T-cell (primary cell): ENCODE measurements at places on chromosomes 1 and 21. TPM values are rescaled to one million over a fixed set of nuclear protein-coding genes. Genes with fewer than 3 reads are reported as not detected.

GRCh38 chr1:235642011-235642942, 7.3 kb downstream of the GNG4 start:
- DNase-seq, result peak; percentile 55

DNA sequence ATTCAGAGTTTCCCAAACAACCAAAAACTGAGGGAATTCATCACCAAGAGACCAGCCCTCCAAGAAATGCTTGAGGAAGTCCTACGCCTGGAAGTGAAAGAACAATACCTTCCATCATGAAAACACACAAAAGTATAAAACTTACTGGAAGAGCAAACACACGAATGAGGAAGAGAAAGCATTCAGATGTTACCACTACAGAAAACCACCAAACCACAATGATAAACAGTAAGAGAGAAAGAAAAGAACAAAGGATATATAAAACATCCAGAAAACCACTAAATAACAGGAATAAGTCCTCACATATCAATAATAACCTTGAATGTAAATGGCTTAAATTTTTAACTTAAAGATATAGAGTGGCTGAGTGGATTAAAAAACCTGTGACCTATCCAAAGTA, 58.5 kb upstream of the BCL10 start:
- no peak for DNase-seq

GRCh38 chr1:67393240-67393639, 37.0 kb downstream of the SERBP1 start:
- DNase-seq, result no peak

GRCh38 chr1:219152751-219153150, 20.9 kb upstream of the LYPLAL1 start:
- DNase-seq, result no peak

DNA sequence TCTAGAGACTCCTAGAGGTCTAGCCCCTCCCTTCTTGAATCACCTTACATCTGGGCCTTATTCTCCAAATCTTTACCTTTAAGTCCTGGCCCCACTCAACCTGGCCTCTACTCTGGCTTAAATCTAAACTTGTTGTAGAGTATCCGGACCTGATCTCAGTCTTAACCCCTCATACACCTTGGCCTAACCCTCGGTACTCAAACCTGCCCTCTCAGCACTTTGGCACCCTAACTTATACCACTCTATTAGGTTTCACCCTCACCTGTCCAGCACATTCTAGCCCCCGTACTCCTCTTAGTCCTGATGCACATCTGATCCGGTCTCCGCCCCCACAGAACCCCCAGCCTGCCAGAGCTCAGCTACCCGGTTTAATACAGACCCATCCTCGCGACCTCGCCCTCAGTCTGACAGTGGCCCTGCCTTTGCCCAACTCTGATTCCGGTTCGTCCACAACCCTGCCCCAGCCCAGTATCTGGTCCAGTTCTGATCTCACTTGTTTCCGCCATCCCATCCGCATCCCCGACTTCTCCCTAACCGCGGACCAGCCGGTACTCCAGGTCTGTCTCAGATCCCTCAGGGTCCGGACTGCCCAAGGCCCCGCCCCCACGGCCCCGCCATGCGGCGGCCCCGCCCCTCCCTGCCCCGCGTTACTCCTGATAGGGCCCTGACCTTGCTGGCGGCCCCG, 1.5 kb downstream of the TRIM62 start:
- no peak for DNase-seq

- DNase-seq, result no peak
These were observed 15.0 kb upstream of the ZMYM6 start for GRCh38 chr1:35046730-35047129.

- no peak for DNase-seq
These were observed 122.4 kb downstream of the UBE2U start for GRCh38 chr1:64325856-64326255.

DNA sequence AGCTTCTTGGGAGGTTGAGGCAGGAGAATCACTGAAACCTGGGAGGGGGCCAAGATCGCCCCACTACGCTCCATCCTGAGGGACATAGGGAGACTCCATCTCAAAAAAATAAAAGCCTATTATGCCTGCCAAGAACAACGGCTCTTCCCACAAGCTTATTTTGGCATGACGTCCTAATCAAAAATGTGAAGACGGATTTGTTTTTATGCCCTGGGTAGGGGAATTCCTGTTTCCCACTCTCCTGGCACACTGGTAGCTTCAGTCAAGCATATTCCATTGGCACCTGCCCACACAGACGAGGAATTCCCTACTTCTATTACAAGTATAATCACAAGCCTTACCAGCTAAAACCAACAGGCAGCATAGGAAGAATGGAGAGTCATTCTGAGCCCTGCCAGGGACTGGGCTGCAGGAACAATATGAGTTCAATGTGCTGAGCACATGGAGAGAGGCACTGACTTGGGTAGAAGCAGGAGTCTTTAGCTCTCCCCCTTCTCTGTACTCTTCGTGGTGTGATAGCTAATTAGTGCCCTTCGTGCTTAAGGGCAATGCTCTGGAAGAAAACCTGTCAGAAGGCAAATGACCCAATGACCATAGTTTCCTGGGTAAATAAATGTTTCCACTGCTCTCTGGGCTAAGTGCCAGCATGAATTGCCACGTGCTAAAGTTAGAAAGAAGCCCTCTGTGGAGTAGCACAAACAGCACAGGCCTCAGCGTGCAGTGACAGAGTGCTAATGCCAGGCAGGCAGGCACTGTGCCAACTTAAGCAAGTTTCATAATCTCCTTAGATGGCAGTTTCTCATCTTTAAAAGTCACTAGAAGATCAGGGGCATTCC, 16.8 kb downstream of the TNFSF4 start:
- no peak for DNase-seq

DNA sequence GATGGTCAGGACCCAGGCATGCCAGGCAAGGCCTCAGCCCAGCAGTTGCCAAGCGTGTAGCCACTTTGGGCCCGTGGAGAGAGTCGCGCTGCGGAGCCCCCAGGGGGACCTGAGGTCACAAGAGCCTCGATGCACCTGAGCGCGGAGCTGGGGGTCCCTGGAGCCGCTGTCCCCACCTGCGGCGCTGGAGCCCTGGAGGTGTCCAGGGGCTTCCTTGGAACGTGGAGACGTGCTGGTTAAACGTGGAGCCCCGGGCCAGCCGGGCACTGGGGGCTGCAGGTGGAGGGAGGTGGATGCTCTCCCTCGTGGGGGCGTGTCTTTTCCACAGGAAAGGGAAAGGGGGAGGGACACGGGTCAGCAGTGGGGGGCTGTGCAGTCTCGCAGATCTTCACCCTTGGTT, 3.1 kb downstream of the PLCH2 start:
- DNase-seq, result no peak

DNA sequence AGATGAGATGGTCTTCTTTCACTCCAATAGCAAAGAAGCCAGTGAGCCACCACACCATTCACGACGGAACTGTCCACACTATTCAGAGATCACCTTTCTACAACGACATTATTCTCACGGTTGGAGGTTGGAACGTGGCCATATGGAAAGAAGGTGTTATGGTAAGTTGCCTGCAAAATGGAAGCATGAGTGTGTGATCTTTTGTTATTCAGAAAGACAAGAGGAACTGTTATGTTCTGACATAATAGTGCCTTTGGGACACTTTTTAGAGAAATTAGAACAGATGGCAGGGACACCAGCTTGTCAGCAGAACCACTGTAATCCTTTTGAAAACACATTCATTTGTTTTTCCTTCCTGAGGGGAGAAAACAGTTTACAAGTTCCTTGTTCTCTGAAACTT, 75.8 kb upstream of the MCOLN3 start:
- DNase-seq, result no peak

DNA sequence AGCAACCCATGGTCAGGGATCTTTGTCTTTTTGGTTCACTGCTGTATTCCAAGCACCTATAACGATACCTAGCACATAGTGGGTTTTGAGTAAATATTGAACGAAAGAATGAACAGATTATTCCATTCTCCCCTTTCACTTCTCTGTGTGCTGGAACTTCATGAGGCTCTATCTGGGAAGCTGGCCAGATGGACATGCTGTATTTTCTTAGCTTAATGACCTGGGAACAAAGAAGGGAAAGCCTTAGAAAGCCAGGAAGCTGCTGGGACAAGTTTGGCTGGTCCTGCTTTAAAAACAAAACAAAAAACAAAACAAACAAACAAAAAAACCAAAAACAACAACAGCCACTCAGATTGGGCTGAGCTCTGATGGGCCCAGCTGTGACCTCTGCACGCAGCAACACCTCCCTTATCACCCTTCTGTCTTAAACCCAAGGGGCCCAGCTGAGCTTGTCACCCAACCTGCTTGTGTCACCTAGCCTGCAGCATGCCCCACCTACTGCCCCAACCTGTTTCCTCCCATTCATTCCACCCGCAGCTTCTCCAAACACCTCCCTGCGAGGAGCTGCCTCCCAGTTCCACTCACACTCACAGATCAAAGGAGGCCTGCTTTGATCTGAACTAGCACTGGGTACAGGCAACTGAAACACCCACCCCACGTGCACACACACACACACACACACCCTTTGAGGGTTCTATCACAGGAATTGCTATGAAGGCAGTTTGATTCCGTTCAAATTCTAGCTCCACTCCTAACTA, 37.1 kb downstream of the SLC30A1 start:
- no peak for DNase-seq

DNA sequence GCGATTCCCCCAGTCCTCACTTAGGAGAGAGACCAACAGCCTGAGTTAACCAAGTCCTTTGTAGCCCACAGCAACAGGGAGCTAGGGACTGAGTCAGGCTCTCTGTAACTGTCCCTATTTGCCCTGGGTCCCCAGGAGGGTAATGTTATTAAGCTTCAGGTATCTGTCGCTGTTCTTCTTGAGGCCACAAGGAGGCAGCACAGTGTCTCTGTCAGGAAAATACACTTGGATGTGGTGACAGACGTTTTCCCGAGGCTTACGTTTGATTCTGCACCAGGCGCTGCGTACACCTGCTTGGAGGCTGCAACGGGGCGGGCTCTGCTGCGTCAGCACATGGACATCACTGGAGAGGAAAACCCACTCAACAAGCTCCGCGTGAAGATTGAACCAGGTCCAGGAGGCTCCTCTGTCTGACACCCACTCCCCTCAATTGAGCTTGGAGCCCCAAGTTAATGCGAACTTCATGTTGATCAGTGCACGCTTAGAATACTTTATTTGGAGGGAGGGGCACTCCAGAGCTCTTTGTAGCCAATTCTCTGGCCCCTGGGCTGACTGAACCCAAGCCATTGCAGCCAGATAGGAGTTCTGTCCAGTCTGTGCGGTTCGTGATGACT, 10.7 kb upstream of the ELF3 start:
- DNase-seq, result no peak

DNA sequence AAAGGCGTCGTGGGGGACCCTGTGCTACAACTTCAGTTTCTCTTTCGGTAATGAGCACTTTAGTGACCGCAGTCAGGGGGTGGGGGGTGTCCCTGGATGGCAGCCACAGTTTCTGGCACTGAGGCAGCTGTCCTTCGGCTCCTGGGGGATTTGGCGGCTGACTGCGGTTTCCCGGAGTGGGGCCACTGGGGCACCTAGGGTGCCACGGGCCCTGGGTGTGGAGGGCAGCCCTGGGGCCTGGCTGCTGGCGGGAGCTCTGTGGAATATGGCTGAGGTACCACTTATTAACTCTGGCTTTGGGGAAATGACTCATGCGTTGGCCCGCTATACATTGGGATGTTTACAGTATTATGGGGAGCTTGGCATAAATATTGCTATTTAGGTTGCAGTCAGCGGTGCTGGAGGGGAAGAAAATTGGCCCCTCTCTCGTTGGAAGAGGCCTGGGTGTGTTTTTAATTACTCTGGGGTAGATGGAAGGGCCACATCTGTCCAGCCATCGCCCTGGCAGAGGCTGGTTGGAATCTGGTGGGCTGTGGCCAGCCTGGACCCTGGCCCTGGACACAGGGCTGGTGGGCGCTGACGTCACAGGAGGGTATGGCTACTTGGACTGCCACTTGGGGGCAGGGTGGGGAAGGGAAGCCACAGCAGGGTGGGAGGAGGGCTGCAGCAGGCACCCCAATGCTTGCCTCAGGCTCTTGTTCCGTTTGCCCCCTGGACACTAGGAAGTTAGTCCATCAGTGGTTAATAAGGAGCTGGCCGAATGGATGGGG, 2.0 kb downstream of the EPHB2 start:
- DNase-seq, result no peak

- DNase-seq, result no peak
These were observed 148.9 kb downstream of the KCNT2 start for GRCh38 chr1:196459383-196459782.

DNA sequence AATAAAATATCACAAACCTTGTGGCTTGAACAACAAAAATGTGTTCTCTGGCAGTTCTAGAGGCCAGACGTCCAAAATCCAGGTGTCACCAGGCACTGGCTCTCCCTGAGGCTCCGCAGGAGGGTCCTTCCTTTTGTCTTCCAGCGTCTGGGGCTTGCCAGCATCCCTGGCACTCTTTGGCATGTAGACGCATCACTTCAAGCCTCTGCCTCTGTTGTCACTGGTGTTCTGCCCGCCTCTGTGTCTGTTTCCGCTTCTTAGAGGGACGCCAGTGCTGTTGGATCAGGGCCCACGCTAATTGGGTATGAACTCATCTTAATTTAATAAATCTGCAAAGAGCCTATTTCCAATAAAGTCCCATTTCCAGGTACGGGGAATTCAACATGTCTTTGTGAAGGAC, 273.7 kb upstream of the C1orf174 start:
- no peak for DNase-seq

GRCh38 chr1:220093361-220094015, 444 bp upstream of the IARS2 start:
- DNase-seq, result no peak

Gene KCNA2
- 2.7 TPM for total RNA-seq

Gene CDKN2C
- total RNA-seq, result 3.2 TPM

Gene EPHA10
- not detected for total RNA-seq

Gene ALG14
- 2.2 TPM for total RNA-seq

Gene CD1B
- not detected for total RNA-seq

Gene GPR37L1
- not detected for total RNA-seq

Gene TNFAIP8L2
- 5.9 TPM for total RNA-seq

Gene ALPL
- total RNA-seq, result not detected

Gene CLSTN1
- total RNA-seq, result 105 TPM

Gene CD84
- total RNA-seq, result 51.8 TPM
